Muscle of arm (tissue), 14 donors: ENCODE measurements at places on chromosomes 11 and 22. TPM values are rescaled to one million over a fixed set of nuclear protein-coding genes. Genes with fewer than 3 reads are reported as not detected.

DNA sequence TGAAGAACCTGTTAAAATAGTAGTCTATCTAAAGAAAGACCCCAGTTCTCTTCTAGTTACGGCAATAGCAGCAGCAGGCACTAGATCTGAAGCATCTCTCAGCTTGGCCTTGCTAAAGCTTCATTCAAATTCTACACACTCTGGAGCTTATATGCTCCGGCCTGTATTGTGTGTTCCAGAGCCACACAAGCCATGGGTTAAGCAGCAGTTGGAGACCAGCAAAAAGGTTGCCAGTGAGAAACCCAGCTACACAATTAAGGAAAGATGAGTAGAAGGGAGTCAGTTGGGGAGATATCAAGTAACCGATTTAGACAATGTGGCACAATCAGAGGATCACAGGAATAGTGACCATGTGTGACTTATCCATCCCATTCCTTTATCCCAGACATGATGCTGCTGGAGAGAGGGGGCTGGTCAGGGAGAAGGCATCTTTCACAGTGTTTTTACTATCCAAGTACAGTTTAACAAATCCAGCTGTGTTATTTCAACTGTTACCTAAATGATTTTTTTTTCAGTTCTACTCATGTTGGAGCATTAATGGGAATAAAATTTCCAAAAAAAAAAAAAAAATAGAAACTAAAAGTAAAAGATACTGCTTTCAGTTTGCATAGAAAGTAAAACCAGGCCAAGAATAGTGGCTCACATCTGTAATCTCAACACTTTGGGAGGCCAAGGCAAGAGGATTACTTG is 41.0 kb downstream of the PAX6 start:
- DNase-seq = no peak

The APOL4 gene
- 21.4 TPM for polyA plus RNA-seq

DNA sequence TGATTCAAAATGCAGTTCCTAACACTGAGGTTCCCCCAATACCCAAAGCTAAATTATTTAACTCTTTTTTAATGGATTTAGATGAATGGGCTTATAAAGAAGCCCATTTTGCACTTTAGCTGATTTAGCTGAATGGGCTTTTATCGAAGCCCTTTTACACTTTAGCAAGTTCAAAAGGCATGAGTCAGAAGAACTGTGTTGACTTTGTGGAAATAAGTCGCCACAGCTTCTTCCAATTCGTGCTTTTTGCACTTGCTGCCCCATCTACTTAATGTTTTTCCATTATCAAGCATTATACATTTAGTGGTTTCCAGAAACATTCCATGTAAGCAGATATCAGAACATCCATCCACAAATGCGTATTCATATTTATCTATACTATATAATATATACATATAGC is 20.5 kb upstream of the GRIA4 start:
- no peak for DNase-seq

DNA sequence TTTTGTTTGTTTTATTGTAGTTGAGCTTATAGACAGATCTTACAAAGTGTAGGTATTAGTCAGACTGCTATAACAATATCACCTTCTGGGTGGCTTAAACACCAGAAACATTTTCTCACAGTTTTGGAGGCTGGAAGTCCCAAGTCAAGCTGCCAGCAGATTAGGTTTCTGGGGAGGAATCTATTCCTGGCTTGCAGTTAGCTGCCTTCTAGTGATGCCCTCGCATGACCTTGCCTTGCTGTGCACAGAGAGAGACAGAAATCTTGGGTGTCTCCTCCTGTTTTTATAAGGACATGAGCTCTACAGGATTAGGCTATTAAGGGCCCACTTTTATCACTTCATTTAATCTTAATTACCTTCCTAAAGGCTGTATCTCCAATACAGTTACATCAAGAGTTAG is 1635.2 kb downstream of the FAM181B start:
- DNase-seq = no peak

DNA sequence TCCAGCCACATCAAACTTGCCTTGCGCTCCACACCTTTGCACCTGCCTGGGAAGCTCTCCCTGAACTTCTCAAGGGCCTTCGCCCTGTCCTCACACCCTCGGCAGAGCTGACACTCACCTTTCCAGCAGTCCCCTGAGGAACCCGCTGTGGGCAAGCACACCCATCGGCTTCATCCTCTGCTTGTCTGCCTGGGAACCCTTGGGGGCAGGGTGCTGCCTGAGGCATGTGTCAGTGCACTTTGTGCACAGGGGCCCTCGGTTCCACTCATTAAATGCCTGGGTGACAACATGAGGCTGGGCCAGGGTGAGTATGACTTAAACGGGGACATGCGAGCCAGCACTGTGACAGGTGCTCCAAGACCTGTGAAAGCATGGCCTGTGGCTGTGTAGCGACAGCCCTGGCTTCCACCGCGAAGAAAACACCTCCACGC is 2.6 kb upstream of the LRFN4 start:
- DNase-seq = no peak
